ENCODE measurements at places on chromosomes 16 and 17.

- no peak for DNase-seq
Measured at GRCh38 chr17:72852277-72852938, 240.1 kb downstream of the SLC39A11 start.

DNA sequence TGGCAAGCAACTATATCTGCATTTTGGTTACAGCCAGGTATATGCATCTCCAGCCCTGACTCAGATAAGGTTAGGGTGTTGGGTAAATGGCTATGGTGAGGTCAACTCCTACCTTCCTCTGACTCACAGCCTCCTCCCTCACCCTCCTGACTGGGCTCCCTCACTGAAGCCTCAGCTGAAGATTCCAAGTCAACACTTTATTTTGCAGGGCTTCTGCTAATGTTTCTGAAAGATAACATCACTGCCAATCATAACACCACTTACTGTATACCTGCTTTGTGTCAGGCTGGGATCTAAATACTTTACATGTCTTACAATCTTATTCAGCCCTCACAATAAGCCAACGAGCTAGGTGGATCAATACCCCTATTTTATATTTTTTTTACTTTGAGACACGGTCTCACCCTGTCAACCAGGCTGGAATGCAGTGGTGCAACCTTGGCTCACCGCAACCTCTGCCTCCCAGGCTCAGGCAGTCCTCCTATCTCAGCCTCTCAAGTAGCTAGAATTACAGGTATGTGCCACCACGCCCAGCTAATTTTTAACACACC lies 47.8 kb upstream of the GCSH start:
- DNase-seq = no peak

DNA sequence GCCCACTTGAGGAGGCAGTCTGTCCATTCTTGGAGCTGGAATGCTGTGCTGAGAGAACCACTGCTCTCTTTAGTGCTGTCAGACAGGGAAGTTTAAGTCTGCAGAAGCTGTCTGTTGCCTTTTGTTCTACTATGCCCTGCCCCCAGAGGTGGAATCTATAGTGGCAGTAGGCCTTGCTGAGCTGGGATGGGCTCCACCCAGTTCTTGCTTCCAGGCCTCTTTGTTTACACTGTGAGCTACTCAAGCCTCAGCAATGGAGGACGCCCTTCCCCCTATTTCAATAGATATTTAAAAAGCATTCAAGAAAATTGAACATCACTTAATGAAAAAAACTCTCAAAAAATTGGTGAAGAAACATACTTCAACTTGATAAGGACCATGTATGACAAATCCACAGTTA lies 313.5 kb downstream of the PHKB start:
- DNase-seq = no peak

DNA sequence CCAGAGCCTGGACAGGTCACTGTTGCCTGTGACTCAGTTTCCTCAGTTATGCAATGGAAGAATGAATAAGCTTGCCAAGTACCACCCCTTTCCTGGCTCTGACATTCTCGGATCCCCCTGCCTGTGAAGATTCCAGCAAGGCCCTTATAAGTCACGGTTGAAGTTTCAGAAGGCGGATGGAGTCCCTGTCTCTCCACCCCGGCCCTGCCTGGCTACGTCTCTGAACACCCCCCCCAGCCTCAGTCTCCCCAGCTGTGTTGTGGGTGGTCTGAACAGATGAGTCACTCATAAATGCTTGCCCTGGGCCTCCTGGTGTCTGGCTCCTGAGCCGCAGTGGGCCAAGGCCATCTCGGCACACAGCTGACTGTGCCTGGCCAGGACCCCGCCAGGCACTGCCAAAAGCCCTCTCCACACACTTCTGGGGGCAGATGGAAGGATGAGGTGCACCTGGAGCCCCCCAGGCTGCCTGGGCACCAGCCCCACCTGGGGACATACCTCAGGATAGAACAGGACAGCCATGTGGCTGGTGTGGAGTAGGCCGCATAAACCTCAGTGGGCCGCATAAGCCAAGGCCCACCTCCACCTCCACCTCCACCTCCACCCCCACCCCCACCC lies 15.4 kb downstream of the VASN start:
- DNase-seq = no peak

DNA sequence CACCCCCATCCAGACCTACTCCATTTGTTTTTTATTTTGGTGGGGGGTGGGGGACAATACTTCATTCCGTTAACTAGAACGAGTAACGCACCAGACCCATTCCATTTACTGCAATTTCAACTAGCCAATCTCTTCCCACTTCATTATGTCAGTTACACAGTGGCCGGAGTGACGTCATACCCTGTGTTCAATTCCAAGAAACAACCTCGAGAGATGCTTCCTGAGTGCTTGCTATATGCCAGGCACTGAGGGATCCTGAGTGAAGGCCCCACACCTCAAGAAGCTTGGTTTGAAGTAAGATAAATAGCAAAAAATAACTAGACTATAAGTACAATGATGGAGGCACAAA lies 9.1 kb upstream of the SIAH1 start:
- DNase-seq = no peak

DNA sequence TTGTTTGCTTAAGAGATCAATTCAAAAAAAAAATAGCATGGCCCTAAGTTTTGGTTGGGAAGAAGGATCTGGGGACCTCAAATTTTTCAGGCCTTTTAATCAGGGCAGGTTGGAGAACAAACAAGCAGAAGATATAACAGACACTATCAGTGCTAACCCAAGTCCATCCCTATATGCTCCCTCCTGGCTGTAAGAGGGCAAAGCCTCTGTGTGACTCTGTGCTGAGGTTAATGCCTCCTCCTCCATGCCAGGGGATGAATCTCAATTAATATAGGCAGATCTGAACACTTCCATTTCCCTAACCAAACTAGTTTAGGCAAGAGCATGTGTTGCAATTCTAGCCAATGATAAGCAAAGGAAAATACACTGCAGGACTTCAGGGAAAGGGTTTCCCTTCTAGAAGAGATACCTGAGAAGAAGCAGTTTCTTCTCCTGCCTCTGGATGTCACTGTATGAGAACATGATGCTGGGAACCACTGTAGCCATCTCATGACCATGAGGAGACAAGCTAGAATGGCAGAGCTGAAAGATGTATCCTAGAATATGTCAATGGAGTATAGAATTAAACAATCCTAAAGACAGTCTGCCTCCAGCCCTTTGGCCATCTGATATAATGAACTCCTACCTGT lies 76.0 kb downstream of the CHD9NB start:
- DNase-seq = peak; percentile 30

GRCh38 chr16:67024384-67025209 lies 4.4 kb upstream of the CBFB start:
- no peak for DNase-seq

DNA sequence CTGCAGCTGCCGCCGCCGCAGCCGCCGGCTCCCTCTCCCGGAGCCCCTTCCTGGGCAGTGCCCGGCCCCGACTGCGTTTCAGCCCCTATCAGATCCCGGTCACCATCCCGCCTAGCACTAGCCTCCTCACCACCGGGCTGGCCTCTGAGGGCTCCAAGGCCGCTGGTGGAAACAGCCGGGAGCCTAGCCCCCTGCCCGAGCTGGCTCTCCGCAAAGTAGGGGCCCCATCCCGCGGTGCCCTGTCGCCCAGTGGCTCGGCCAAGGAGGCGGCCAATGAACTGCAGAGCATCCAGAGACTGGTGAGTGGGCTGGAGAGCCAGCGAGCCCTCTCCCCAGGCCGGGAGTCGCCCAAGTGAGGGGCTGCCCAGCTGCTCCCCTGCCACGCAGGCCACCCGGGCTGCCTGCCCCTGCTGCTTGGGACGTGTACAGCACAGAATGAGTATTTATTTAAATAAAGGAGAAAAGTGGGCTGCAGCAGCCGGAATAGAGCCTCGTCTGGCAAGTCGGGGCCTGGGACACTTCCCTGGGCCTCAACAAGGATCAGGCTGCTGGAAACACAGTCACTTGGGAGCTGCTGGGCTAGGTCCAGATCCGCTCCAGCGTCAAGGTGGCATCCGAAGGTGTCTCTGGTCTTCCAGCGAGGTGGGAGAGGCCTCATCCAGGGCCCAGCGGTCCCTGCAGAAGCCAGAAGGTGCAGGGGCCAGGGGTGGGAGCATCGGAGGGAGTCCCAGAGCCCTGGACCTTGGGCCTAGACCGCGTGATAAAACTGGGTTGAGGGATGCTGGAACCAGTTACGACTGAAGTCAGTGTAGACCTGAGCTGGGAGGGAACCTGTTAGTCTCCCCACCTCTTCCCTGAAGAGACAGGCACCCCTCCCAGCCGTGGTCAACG lies 8.8 kb downstream of the TBX2 start:
- no peak for DNase-seq

DNA sequence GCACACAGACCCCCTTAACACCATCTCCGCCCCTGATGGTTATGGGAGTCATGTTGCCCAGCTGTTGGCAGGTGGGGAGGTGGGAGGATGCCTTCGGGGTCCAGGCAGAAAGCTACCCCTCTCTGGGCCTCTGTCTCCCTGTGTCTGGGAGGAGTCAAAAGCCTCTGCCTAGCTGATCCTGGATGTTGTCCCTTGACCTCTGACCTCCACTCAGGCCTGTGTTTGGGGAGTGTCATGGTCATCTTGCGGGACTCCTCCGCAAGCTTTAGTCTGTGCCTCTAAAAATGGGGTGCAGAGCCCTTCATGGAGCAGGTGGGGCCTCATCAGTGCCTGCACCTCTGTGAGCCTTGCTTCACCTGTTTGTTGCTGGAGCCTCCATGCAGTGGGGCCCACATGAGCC lies 3.8 kb downstream of the LLGL1 start:
- DNase-seq = no peak

DNA sequence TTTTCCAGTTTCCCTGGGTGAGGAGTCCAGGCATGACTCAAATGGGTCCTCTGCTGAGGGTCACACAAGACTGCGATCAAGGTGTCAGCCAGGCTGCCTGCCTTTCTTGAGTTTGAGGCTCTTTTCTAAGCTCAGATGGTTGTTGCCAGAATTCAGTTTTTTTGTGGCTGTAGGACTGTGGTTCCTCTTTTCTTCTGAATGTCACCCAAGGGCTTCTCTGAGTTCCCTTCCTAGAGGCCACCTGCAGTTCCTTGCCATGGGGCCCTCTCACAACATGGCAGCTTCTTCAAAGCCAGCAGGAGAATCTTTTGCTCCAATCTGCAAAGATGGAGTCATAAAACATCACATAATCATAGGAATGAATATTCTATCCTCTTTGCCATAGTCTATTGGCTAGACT lies 17.5 kb downstream of the LIMD2 start:
- no peak for DNase-seq

- DNase-seq = no peak
Measured at GRCh38 chr17:17845046-17845775, 8.4 kb upstream of the SREBF1 start.

GRCh38 chr16:1030473-1030901 lies 42.1 kb upstream of the SSTR5 start:
- DNase-seq = no peak

DNA sequence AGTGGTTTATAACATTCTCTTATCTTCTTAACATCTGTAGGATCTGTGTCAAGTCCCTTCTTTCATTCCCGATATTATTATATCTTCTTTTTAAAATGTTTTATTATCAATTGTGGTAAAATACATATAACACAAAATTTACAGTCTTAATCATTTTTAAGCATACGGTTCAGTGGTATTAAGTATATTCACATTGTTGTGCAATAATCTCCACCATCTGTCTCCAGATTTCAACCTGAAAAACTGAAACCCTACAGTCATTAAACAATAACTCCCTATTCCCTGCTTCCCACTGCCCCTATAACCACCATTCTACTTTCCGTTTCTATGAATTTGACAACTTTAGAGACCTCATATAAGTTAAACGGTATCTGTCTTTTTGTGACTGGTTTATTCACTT lies 45.5 kb downstream of the CEP112 start:
- no peak for DNase-seq

- no peak for DNase-seq
Measured at GRCh38 chr17:79833744-79834564, 5.3 kb downstream of the CBX4 start.

GRCh38 chr17:21304091-21304490 lies 19.6 kb downstream of the MAP2K3 start:
- no peak for DNase-seq

DNA sequence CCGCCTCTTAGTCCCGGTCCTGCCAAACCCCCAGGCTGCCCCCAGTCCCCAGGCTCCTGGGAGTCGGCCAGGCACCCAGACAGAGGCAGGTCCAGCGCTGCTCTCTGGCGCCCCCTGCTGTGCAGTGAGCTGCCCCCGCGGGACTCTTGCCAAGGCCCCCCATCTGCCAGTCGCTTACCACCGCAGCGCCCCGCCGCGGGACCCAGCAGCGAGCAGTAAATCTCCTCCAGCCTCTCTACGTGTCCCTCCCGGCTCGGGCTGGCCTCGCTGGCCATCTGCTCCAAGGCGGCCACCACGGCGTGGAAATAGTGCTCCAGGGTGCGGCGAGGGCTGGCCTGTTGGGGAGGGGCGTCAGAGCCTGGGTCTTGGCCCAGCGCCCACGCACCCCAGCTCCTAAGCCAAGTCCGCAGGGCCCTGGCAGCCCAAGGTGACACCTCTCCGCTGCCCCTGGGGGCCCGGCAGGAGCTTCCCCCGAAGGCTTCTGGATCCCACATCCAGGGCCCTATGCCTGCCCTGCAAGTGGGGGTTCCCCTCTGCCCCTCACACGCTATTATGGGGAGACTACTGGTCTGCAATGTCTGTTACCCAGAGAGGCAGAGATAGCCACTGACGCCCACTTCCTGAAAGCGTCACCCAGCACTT lies 33.7 kb upstream of the MFSD6L start:
- DNase-seq = no peak

DNA sequence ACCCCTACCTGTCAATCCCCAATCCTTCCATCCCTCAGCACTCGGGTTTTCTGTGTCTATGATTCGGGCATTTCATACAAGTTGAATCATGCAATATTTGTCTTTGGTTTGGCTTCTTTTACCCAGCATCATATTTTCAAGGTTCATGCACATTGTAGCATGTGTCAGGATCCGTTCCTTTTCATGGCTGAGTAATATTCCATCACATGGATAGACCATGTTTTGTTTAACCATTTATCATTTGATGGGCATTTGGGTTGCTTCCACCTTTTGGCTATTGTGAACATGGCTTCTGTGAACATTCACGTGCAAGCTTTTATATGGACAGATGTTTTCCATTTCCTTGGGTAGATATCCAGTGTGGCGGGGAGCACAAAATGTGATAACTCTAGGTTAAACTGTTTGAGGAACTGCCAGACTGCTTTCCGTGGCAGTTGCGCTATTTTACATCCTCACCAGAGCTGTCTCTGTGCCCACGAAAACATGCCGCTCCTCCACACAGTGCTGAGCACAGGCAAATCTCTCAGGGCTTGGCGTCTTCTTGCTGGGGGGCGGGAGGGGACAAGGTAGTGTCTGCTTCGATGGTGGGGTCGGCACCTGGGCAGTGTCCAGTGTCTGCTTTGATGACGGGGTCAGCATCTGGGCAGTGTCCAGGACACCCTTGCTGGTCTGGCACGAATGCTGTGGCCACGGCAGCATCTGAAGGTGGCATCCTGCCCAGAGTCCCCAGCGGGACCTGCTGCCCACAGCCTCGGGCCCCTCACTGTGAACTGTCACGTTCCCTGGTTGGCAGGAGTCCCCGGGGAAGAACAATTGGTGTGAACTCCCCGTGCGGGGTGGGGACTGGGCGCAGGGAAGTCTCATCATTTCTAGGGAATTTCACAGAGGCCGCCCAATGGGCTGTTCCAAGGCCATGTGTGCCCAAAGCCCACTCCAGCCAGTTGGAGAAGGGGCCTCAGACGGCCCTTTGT lies 32.4 kb upstream of the JPH3 start:
- DNase-seq = no peak
